ENCODE measurements at places on chromosomes 13 and 19.

- DNase-seq: no peak
Measured at GRCh38 chr19:9969688-9969975, 33.3 kb upstream of the OLFM2 start.

DNA sequence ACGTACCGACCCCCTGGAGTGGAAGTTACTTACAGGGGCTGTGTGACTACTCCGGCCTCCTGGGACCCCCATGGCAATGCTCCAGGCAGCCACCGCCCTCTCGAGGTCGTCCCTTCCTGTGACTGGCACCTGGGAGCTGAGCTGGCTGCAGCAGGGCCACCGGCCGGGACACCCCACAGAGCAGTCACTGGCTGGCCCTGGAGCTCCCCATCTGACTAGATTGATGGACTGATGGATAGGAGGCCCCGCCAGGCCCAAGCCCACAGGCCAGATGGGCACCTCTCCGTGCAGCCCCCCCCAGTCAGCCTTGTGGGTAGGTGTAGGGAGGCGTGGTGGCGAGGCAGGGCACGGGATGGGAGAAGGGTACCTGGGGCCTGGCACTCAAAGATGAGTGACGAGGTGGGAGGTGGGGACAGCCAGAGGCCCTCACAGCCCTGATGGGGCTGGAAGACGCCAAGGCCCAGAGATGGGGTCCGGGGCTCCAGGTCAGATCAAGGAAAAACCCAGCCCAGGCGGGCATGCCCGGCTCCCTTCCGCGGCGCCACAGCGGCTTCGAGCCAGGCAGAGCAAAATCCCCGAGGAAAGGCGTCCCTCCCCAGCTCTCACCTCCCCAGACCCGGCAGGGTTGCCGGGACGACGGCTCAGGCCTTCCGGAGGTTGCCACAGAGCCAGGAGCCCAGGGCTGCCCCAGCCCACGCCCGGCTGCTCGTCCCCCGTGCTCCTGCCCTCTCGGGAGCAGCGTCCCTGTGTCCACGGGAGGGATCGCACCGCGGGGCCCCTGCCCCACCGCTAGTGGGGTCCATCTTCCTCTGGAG is 8.4 kb downstream of the SLC39A3 start:
- DNase-seq: no peak

- DNase-seq: no peak
Measured at GRCh38 chr19:6087074-6087571, 23.2 kb downstream of the RFX2 start.

- DNase-seq: peak; percentile 32
Measured at GRCh38 chr19:40604647-40605215, 3.6 kb downstream of the LTBP4 start.

- no peak for DNase-seq
Measured at GRCh38 chr13:66689628-66690027, 540.5 kb downstream of the PCDH9 start.

GRCh38 chr13:72727417-72728289 is at the start of the genes BORA and MZT1:
Gene BORA (plus strand): TSS chr13:72727923. CDS start chr13:72728941, 1,018 bp downstream.
Gene MZT1 (minus strand): TSS chr13:72727629. CDS start chr13:72727602, 27 bp downstream.
- peak; percentile 96 for DNase-seq

- DNase-seq: no peak
Measured at GRCh38 chr13:74210693-74211393, 76.6 kb upstream of the KLF12 start.

DNA sequence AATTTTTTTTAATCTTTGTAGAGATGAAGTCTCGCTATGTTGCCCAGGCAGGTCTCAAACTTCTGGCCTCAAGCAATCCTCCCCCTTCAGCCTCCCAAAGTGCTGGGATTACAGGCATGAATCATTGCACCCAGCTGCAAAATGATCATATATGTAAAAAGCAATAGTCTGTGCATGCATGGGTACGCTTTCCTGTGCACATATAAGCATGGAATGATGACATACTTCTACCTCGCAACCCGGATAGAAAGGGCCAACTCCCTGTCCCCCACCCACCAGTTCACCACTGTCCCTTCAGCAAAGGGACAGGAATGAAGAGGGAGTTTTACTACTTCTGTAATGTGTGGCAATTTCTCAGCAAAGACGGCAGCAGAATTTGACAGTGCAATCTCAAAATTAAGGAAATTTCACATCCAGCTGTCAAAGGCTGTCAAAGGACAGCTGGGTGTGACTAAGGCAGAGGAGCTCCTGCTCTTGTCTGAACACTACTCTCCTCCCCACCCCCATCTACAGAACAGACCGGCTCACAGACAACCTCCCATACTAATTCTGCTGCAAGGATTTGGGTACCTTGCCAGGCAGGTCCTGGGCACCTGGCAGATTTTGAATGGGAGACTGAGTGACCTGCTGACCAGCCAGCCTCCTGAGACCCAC is 95.6 kb downstream of the TSHZ3 start:
- no peak for DNase-seq

GRCh38 chr13:112642090-112642460 is 47.8 kb upstream of the ATP11A start:
- DNase-seq: no peak

- DNase-seq: no peak
Measured at GRCh38 chr13:47019977-47020376, 123.1 kb upstream of the HTR2A start.
